ENCODE measurements at places on chromosomes 4 and X.

DNA sequence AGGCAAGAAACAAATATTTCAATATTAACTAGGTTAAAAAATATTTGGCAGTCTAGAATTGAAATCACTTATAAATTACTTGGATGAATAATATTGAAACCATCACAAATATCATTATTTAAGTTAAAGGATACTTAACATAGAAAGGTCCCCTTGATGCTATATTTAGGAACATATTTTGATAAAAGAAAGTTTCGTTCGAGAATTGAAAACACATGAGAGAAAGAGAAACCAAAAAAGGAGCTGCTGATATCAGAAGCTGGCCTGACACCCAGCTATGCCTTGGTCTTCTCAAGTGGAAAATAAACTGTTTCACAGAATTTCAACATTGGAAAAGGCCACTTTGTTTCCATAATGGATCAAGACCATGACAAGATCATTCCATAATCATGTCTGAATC lies 762.4 kb downstream of the DMD start:
- no peak for DNase-seq

DNA sequence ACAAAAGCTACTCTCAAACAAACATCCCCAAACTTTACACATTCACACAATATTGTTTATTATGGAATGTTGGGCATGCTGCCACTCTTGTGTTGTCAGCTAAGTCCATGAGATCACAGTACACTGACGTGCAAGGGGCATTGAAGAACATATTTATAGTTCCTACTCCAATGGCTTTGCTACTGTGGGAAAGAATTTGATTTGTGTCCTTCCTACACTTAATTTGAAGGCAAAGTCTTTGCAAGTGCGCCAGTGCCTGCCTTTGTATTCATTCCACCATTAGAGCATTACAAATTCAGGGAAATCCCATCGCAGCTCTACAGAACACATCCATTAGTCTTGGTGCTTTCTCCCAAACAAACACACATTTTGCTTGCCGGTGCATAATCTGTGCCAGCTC lies 45.4 kb upstream of the FTHL17 start:
- DNase-seq, result no peak

- DNase-seq, result no peak
Observed at GRCh38 chr4:80787306-80787705, 243.2 kb upstream of the BMP3 start.

- DNase-seq, result no peak
Observed at GRCh38 chr4:42596918-42597317, 60.0 kb downstream of the ATP8A1 start.

- no peak for DNase-seq
Observed at GRCh38 chr4:185472103-185472542, 590 bp upstream of the CCDC110 start.

GRCh38 chr4:184386271-184386781 lies 88.0 kb downstream of the IRF2 start:
- no peak for DNase-seq

DNA sequence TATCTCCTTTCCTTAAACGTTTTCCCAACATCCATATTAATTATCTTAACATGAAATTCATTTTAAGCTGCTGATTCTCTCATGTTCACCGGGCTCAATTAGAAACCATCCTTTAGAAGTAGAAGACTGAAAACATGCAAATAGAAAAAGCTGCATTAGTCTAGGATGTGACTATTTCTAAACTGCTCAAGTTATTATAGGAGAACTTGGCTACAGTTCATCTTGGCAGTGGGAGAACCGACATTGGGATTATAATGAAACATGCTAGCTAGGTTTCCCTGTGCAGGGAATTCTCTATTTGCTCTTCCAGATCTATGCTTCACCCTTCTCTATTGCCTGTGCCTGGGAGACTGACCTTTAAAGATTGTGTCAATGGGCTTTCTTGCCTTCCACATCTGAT lies 151.0 kb upstream of the PPARGC1A start:
- DNase-seq, result no peak

All from stimulated activated CD4-positive, alpha-beta T cell treated with anti-CD3 and anti-CD28 coated beads, Interleukin-15, amount 100 ng/mL, for 1 hour (primary cell).